ENCODE measurements at places on chromosomes 2 and 18.
A peak's percentile ranks its signal among the peaks of the same experiment; 100 is the strongest.

DNA sequence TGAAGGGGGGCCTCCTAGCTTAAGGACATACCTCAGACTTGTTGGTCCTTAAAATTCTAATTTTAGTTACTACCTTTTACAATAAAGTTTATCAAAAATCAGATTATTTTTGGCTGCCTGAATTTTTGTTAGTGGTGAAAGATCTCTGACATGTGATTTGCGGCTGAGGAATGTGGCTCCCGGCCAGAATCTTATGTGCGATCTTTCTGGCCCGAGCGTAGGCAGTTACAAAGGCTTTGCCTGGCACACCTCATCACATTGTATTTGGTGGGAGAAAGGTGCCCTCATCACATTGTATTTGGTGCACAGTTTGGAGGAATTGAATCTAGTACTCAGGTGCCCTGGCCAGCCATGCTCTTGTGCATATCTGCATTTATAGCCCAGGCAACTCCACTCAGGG is 289.1 kb downstream of the GULP1 start:
- DNase-seq: no peak

DNA sequence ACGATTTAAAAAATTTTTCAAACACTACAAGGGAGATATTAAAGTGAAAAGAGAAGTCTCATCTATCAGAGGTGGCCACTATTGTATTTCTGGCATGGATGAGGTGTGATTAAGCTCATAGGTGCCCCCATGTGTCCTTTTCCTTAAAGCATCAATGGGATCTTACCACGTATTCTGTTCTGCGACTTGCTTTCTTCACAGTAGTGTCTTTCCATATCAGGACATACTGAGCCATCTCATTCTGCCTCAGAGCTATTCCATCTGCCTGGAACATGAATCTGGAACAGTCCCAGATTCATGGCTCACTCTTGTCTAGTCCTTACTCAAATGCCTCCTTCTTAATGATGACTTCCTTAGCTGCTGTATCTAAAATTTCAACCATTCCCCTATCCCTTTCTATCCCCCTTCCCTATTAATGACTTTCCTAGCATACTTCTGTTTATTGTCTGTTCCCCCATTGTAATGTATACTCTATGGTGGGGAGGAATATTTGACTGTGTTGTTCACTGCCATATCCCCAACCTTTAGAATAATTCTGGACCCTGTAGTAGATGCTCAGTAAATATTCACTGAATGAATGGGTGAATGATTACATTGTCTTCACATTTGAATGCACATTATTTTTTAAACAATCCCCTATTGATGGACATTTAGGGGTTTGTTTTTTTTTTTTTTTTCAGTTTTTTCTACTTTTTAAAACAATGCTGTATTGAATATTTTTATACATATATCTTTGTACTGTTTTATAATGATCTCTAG is 11.1 kb downstream of the STAMBP start:
- no peak for DNase-seq

GRCh38 chr2:158391876-158392275 is 64.7 kb downstream of the CCDC148 start:
- no peak for DNase-seq

GRCh38 chr2:202669841-202670240 is 35.1 kb downstream of the FAM117B start:
- no peak for DNase-seq

DNA sequence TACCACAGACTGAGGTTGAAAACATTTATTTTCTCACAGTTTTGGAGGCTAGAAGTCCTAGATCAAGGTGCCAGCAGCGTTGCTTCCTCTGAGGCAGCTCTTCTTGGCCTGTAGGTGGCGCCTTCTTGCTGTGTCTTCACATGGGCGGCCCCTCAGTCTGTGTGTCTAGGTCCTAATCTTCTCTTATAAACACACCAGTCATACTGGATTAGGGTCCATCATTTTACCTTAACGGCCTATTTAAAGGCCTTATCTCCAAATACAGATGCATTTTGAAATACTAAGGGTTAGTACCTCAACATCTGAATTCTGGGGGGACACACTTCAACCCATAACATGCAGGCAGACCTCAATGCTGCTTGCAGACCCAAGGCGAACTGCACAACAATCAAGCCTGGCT is 4.4 kb upstream of the RMC1 start:
- peak; percentile 24 for DNase-seq

DNA sequence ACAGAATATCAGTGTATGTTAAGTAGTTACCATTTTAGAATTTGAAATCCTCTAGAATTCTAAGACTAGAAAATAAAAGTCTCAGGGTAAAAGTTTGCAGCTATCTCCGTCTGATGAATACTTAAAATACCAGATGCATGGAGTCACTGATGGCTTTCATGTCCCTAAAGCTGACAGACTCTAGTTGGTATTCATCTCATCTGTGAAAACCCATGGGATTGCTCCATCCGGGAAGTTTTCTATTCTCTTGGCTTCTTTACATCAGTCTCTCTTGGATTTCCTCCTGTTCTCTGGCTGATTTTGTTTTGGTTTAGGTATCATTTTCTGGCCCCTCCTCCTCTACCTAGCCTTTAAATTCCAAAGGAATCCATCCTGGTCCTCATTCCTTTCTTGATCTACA is 465.6 kb upstream of the POU3F3 start:
- no peak for DNase-seq
